SK-N-SH (cell line): ENCODE measurements at places on chromosomes 4 and X.

- no peak for DNase-seq
Observed at GRCh38 chr4:181508601-181509000, 734.6 kb upstream of the TENM3 start.

DNA sequence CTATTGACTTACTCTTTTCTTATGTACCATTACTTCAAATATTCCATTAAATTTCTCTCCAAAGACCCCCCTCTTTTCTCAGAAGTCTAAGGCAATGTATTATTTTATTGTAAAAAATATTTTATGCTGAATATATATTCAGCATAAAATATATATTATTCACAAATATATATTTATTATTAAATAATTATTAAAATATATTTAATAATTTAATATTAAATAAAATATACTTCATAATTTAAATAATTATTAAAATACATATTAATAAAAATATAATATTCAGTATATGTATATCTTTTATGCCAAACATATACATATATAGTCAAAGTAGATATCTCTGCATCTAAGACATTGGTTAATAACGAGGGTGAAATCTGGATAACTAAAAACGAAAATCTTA lies 418.4 kb downstream of the GASK1B start:
- DNase-seq: no peak

DNA sequence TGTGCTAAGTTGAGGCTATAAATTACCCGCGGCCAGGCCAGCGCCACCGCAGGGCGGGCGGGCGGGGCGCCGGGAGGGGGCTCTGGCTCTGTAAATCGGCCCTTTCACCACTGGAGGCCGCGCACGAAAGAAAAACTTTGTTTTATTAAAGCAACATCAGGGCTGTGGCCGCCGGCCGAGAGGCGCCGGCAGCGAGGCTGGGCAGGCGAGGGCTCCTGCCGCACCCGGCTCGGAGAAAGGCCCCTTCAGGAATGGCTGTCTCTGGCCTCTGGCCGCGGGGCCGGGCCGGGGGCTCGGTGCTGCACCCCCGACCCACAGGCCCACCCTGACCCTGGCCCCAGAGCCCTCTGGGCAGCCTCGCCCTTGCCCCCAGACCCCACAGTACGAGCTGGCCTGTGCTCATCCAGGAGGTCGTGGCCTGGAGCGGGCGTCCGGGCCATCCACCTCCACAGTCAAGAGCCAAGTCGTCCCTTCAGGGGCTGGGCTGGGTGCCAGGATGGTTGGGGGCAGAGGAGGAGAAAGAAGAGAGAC lies 29.5 kb upstream of the FGFR3 start:
- DNase-seq: peak; percentile 39

GRCh38 chr4:8281519-8282133 lies 12.1 kb downstream of the HTRA3 start:
- no peak for DNase-seq

DNA sequence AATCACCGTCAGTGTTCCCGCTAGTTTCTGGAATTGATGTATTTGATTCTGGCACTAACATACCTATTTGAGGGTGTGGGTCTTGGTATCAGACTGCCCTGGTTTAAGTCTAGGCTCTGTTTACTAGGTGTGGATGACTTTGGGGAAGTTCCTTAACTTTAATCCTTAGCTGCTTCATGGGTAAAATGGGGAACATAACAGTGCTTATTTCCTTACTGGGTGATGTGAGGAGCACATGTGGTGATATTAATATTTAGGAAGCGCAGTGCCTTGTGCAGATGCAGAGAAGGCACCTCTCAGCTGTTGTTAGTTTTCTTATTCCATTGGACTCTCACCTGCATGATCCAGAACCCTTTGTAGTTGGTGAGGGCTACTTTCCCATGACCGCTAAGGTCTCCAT lies 17.1 kb downstream of the RNF4 start:
- DNase-seq: no peak

GRCh38 chrX:38061335-38061734 lies 55.0 kb downstream of the SYTL5 start:
- DNase-seq: no peak

DNA sequence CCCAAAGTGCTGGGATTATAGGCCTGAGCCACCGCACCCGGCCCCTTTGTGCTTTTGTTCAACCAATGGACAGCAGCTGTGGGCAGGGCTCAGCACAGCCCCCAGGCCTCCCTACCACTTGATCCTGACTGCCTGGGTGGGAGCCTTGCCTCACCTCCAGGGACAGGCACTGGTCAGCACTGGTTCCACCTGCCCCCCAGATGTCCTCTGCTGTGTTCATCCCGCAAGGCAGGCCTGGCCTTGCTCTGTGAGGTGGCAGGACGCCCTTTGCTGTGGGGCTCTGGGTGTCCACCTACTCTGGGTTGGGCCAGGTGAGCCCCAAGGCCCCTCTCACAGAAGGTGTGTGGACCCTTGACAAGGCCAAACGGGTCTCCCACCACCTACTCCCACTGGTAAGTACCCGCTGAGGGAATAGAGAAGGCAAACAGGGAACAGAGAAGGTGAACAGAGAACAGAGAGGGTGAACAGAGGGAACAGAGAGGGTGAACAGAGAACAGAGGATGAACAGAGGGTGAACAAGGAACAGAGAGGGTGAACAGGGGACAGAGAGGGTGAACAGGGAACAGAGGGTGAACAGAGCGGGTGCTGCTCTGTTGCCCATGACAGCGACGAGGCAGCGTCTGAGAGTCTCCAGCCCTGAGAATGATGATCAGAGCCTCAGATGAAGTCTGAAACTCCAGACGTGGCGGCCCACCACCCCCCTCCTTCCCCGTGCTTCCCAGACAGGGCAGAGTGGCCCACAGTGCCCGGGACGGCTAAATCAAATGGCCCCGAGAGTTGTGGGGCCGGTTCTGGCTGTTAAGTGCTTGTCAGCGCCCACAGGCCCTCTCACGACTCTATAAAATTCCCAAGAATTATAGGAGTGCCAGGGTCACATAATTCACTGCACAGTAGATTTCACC lies 55.0 kb upstream of the NKX1-1 start:
- DNase-seq: peak; percentile 24

GRCh38 chr4:25000639-25001038 lies 30.1 kb downstream of the LGI2 start:
- DNase-seq: no peak

DNA sequence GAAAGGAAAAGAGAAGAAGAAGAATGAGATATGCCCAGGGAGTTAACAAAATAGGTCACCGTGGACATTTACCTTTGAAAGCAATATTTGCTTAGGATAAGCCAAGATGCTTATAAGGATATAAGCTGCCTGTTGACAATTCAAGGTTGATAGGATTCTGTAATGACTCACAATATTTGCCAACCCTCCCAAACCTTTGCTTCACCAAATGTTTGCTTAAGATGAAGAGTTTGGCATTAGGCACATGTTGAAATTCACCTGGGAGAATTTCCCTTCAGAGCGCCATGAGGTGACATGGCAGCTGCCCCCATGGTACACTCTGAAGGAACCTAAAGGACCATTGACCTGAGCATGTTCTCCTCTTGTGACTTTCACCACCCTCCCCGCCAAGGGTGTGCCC lies 4.6 kb downstream of the PALLD start:
- DNase-seq: no peak
